Spinal cord (tissue), 10 donors: ENCODE measurements at places on chromosomes 11 and 22. TPM values are rescaled to one million over a fixed set of nuclear protein-coding genes. Genes with fewer than 3 reads are reported as not detected.

The CTTN gene
- total RNA-seq: 139 TPM

The PC gene
- 33.9 TPM for total RNA-seq

The LMO2 gene
- 22.3 TPM for total RNA-seq

The KCNJ1 gene
- 0.06 TPM for total RNA-seq

The CALCA gene
- total RNA-seq: 17.6 TPM

The FAM111B gene
- 10.5 TPM for total RNA-seq

The SEZ6L gene
- total RNA-seq: 75.2 TPM

The TPH1 gene
- 0.50 TPM for total RNA-seq

The PATE4 gene
- total RNA-seq: not detected

The C11orf86 gene
- not detected for total RNA-seq

The DDTL gene
- 1.6 TPM for total RNA-seq

The TRIM49D2 gene
- not detected for total RNA-seq

The LINC01488 gene
- total RNA-seq: not detected

The ETS1 gene
- 27.9 TPM for total RNA-seq

The POU2AF2 gene
- not detected for total RNA-seq

The NXPE2 gene
- 0.50 TPM for total RNA-seq

The POLR2F gene
- total RNA-seq: 24.3 TPM

The IZUMO1R gene
- total RNA-seq: not detected

The TMEM25 gene
- total RNA-seq: 20.9 TPM

The C11orf16 gene
- 0.99 TPM for total RNA-seq

The KCNQ1 gene
- total RNA-seq: 0.83 TPM

The SSTR3 gene
- total RNA-seq: 2.0 TPM

The UBQLNL gene
- 0.30 TPM for total RNA-seq
